Kidney glomerular epithelial cell (primary cell): ENCODE measurements at places on chromosomes 12 and 14.

GRCh38 chr14:104509673-104510072 is 69.9 kb upstream of the C14orf180 start:
- DNase-seq: no peak

DNA sequence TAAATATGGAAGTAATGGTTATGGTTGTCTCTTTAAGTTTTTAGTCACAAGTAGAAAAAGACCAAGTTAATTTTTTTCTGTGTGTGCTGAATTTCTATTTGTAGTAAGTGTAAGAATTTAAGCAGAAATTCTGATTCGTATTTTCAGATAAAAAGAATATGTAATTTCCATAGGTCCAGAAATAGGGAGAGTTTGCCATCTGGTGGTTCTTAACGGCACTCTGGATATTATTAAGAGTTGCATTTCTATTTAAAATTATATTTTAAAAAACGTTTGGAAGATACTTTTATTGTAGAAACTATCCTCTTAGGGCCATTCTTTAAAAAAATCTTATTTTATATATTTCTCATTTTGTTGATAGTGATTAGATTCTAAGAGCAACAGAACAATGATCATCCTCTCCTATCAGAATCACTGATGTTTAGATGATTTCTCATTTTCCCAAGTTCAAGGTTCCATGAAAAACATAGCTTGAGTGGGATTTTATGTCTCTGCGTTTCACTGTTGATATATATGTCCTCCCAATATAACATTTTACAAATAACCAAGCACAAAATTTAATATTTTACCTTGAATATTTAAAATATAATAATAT is 88.3 kb downstream of the LRRK2 start:
- no peak for DNase-seq

GRCh38 chr14:24900269-24901100 is 149.5 kb downstream of the STXBP6 start:
- no peak for DNase-seq

DNA sequence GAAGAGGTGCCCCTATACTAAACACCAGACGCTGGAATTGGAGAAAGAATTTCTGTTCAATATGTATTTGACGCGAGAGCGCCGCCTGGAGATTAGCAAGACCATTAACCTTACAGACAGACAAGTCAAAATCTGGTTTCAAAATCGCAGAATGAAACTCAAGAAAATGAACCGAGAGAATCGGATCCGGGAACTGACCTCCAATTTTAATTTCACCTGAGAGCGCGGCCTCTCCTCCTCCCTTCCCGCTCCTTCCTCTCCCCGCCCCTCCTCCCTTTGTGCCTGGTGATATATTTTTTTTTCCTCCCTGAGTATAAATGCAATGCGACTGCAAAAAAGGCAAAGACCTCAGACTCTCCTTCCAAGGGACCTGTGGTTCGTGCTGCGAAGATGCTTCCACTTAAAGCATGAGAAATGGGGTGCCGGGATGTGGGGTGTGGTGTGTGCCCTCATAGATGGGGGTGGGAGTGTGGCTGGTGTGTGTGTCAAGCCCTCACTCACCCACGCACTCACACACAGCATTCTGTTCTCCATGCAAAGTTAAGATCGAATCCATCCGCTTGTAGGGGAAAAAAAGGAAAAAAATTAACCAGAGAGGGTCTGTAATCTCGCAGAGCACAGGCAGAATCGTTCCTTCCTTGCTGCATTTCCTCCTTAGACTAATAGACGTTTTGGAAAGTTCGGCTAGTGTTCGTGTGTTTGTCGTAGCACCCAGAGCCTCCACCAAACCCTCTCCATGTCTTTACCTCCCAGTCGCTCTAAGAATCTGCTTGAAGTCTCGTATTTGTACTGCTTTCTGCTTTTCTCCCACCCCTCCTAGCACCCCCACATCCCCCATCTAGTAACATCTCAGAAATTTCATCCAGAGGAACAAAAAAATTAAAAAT is 4.5 kb downstream of the HOXC10 start:
- DNase-seq: peak; percentile 41

DNA sequence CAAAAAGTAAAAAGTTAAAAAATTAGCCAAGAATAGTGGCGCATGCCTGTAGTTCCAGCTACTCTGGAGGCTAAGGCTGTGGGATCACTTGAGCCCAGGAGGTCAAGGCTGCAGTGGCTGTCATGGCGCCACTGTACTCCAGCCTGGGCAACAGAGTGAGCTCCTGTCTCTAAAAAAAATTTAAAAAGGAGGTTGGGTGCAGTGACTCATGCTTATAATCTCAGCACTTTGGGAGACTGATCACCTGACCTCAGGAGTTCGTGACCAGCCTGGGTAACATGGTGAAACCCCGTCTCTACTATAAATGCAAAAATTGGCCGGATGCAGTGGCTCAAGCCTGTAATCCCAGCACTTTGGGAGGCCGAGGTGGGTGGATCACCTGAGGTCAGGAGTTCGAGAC is 8.2 kb upstream of the YLPM1 start:
- DNase-seq: no peak

DNA sequence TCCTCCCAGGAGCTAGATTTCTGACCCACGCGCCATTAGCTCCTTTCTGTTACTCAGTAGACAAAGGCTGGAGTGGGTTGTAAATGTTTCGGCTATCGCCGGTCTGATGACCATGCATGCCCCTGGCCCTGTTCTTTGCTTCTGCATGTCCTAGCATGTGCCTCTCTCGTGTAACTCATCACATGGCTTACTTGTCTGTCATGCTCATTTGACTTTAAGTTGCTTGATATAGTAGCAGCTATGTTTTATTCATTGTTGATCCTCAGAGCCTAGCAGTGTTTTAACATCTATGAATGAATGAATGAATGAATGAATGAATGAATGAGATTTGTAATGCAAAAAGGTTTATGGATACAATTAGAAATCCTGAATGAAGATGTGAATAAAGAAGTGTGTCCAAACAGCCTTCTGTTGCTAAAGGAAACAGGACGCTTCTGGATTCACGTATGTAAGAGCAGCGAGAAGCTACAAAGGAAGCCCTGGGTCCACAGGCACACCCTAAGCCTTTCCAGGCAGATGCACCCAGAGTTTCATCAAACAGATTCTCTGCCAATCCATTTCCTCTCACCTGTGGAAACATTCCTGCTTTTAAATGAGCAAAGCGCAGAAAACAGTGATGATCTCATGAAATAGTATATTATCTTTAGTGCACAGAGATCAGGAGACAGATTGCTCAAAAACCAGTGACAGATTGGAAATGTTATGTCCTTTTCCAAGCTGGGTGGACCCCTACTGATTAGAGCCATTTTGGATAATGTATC is 3.4 kb downstream of the GSG1 start:
- DNase-seq: no peak

GRCh38 chr14:52802597-52802996 is 11.2 kb upstream of the GNPNAT1 start:
- DNase-seq: no peak

DNA sequence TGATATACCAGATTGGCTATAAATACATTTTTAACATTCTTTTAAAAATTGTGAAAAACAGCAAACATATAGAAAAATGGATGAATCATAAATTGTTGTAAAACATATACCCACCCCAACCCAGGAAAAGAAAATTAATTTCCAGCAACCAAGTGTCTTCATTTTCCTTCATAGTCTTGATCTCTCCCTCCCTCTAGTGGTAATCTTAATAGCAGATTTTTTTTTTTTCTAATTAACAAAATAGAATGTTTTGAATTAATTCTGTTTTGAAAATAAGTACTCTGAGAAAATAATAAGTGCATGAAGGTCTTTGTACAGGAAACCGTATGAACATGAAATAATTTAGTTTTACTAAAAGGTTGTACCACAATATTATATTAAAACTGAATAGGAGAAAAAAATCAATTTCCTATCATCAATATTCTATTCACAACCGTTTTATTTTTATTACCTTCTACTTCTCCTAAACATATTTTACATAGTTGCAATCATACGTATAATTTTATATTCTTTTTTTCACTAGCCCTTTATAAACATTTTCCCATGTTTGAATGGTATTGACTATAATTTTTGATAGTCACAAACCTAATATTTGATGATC is 7.0 kb downstream of the ETNK1 start:
- peak; percentile 46 for DNase-seq

GRCh38 chr12:90193500-90193899 is 484.9 kb upstream of the ATP2B1 start:
- DNase-seq: no peak

GRCh38 chr12:121803861-121804416 is at the start of gene SETD1B:
TSS of gene SETD1B (plus strand) at chr12:121804009. CDS start at chr12:121804738, 729 bp downstream.
- peak; percentile 18 for DNase-seq

- no peak for DNase-seq
Measured at GRCh38 chr14:89787525-89787924, 167.0 kb downstream of the EFCAB11 start.

DNA sequence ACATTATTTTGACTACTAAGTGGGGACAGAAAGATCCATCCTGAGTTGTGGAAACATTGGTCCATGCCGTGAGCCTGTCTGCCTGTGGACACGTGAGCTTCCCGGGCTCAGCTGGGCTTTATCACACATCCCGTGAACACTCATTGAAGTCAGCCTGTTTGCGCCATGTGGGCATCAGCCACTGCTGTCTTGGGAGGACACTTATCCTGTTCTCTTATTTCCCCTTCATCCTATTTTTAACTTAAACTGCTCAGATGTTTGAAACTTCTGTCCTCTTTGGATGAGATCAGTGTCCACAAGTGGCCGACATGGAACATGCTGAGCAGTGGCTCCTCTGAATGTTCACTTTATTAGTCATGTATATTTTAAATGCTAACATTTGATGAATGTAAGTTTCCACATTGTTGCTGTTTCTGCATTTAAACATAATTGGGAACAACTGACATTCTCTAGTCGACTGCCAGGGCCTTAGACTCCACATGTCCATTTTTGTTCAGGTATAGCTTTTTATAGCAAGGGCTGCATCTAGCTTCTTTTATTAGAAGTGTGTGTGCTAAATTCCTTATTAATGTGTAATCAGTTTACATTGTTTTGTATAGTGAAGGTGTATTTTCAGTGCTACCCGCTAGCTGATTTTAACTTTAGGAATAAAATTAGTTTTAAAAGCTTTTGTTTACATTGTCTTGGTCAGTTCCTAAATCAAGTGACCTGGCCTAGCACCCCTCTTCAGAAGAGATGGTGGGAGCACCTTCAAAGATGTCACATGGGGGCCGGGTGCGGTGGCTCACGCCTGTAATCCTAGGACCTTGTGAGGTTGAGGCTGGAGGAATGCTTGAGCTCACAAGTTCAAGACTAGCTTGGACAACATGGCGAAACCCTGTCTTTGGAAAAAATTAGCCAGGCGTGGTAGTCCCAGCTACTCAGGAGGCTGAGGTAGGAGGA is 24.0 kb downstream of the RNF34 start:
- DNase-seq: no peak

DNA sequence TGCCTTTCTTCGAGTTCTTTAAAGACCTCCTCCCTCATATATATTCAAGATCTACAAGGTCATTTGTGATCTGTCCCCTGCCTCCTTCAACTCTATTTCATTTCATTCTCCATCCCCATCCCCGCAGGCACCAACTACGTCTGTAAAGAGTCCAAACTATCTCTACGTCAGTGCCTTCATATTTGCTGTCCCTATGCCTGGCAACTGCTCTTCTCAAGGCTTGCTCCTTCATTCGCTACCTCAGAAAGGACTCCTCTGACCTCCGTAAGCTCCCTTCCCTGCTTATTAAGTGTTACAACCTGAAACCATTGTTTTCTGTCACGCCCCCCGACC is 650 bp downstream of the LLPH start:
- no peak for DNase-seq

DNA sequence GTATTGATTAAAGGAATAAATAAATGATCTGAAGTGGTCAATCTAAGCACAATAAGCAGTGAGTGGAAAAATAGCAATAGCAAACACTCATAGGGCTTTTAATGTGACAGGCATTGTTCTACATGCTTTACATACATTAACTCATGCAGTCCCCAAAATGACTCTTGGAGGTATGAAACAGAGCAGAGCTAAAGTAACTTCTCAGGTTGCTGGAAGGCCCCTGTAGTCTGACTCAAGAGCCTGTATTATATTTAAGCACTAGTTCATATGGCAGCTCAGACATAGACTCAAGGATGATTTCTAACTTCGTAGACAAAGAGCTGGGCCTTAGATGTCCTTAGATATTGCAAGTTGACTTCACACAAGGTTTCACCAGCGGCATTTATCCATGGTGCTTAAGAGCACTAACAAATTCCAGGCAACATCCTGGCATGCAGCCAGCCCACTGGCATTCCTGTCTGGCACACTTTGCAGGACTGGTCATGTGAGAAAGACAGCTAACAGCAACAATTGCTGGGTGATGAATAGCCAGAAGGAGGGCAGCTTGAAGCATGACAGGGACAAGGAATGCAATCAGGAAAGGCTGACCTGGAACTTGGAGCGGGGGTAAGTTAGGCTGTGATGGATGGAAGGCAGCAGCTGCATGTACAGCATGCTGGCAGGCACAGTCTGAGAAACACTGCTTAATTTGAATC is 22.9 kb upstream of the KTN1 start:
- peak; percentile 97 for DNase-seq

GRCh38 chr12:18206198-18206597 is 55.1 kb upstream of the PIK3C2G start:
- no peak for DNase-seq

DNA sequence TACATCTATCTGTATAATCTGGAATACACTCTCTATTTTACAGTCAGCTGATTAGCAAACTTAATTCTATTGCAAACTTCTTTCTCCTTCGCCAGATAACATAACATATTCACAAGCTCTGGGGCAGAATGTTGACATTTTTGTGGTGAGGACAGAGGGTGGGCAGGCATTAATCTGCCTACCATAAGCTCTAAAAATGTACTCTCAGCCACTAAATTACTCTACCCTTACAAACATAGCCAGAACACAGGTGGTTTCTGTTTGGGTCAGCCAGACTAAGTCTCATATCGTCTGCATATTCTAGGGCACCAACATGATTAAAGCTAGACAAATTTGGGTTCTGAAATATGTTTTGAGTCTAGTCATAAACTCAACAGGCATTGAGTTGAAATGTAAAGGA is 90.1 kb downstream of the SLC6A15 start:
- no peak for DNase-seq
